ENCODE measurements at places on chromosomes 2 and 18. TPM values are rescaled to one million over a fixed set of nuclear protein-coding genes. Genes with fewer than 3 reads are reported as not detected.

- H3K36me3 ChIP-seq, result no peaks in the 10 kb centered on the region
- no peak overlapping the region for H3K27ac ChIP-seq
- H3K27me3 ChIP-seq, result peaks cover 31% of the 10 kb centered on the region
Measured at GRCh38 chr2:20012032-20012281, 511 bp downstream of the MATN3 start.

GRCh38 chr2:190831941-190832340 is 48.7 kb upstream of the GLS start:
- no peak overlapping the region for H3K27ac ChIP-seq
- H3K27me3 ChIP-seq, result no peaks in the 10 kb centered on the region
- H3K4me3 ChIP-seq, result no peak overlapping the region

DNA sequence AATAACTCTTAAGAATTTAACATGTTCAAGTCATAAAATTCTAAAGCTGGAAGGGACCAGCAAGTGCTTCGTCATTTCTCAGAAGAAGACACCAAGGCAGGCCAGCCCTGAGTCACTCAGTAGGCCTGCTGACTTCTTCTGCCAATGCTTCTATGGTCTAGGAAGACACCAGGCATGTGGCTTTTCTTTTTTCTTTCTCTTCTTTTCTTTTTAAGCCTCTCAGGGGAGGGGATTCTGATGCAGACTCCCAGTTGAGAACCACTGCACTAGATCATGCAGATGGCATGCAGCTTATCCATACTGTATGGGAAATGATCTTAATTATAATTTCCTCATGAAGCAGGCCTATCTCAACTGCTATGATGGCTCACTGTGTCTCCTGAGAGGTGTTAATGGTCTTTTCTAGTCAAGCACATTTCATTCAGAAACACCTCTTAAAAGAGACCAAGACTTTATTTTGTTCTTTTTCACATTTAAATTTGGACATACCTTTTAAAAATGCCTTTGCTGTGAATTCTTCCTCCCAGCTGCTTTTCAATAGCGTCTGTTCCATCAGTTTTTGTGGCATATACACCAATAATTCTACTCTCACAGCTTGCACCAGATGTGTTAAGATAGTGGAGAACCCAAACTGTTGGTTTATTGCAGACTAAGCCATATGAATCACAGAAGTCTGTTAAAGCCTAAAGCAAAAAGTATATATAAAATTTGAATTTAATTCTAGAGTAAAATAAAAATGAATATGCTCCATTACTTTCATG is 11.3 kb downstream of the KCTD18 start:
- DNase-seq, result no peak
- H3K27ac ChIP-seq, result no peak overlapping the region
- no peaks in the 10 kb centered on the region for H3K4me1 ChIP-seq
- H3K4me3 ChIP-seq, result no peak overlapping the region
- H3K27me3 ChIP-seq, result no peaks in the 10 kb centered on the region

DNA sequence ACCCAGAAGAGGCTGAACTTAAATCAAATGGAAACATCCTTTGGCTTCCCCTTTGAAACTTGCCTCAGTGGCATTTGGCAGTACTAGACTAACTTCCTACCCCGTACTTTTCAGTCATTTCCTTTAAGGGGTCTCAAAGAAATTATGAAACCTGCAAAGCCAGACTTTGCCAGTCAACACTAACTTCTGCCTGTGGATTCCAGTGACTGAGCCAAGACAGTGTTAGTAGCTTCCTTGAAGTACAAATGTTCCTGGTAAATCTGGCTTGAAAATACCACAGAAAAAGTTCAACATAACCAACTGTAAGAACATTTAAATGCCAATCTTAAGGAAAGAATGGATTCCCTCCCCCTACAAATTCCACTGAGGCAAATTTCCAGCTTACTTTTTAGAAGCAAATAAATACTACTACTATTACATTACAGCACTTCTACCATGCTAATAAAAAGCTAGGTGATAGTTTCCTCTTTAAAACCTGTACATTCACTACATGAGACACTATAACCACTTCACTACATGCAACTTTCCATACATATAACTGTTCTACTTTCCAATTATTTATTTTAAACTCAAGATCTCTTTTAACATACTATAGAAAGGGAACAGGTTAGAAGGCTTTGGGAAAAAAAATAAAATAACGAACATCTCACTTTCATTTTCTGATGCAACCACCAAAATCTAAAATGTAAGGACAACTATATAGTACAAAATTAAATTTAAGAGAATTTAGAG is 2.4 kb downstream of the PELI1 start:
- H3K27ac ChIP-seq, result peak overlapping the region; percentile 84
- H3K36me3 ChIP-seq, result no peaks in the 10 kb centered on the region
- H3K4me1 ChIP-seq, result peaks cover 19% of the 10 kb centered on the region

FAM237A gene
- not detected for total RNA-seq

TMEM87B gene
- total RNA-seq, result 18.1 TPM

DNA sequence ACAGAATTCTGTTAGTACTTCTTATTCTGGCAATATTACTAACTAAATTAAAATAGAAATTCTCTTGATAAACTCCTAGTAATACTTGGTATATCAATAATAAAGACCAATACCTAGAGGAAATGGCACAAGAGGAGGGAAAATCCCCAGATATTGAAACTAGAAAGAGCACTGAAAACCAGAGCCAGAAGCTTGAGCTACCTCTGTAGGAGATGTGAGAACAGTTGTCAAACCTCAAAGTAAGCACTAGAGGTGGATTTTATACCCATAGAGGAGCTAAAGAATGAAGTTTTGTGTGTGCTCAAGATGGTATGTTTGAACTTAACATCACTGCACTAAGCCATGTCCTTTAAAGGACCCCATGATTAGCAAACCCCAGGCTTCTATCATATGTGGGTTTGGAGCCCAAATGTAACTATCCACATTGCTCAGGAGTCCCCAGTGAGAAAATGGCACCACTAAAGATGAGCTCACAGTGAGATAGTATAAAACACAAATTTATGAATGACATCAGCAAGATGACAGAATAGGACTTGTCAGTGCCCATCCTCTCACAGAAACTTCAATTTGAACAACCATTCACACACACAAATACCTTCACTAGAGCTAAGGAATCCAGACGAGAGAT is 122.1 kb downstream of the PKP4 start:
- H3K27ac ChIP-seq, result no peak overlapping the region
- H3K4me1 ChIP-seq, result no peaks in the 10 kb centered on the region
- no peak for DNase-seq
- H3K36me3 ChIP-seq, result no peaks in the 10 kb centered on the region

ZBTB7C gene
- 0.06 TPM for total RNA-seq

COL3A1 gene
- 0.79 TPM for total RNA-seq

DNA sequence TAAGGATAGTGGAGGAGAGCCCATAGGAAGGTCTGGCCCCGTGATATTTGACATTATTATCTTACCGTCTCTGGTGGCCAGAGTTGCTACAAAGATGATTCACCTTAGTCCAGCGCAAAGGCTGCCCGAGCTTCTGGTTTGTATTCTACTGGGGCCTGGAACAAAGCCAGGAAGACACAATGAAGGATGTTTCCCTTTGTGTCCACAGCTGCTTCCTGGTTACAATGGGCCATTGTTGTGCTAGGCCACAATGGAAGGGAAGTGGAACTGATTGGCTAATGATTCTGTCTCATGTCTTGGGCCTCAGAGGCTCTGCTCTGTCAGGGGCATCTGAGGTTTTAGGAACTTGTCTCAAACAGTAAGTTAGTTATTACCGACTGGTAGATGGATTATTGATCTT is 132.2 kb downstream of the TDRD15 start:
- H3K36me3 ChIP-seq, result no peaks in the 10 kb centered on the region
- no peaks in the 10 kb centered on the region for H3K27me3 ChIP-seq
- H3K27ac ChIP-seq, result no peak overlapping the region

SLC9A4 gene
- not detected for total RNA-seq

- H3K4me1 ChIP-seq, result no peaks in the 10 kb centered on the region
- no peaks in the 10 kb centered on the region for H3K27me3 ChIP-seq
- DNase-seq, result no peak
Measured at GRCh38 chr2:98282109-98282508, 64.1 kb upstream of the CNGA3 start.

GRCh38 chr2:66689456-66690051 is 254.6 kb downstream of the MEIS1 start:
- H3K4me3 ChIP-seq, result no peak overlapping the region
- H3K36me3 ChIP-seq, result no peaks in the 10 kb centered on the region
- H3K27me3 ChIP-seq, result no peaks in the 10 kb centered on the region
- no peak for DNase-seq
- no peak overlapping the region for H3K27ac ChIP-seq
- no peaks in the 10 kb centered on the region for H3K4me1 ChIP-seq

- no peak overlapping the region for H3K4me3 ChIP-seq
- H3K27ac ChIP-seq, result no peak overlapping the region
- no peaks in the 10 kb centered on the region for H3K4me1 ChIP-seq
- no peaks in the 10 kb centered on the region for H3K27me3 ChIP-seq
Measured at GRCh38 chr18:13487237-13487636, 239.1 kb downstream of the FAM210A start.

C2orf15 gene
- 2.9 TPM for total RNA-seq

GRCh38 chr2:208062113-208062512 is 36.8 kb upstream of the PLEKHM3 start:
- H3K4me1 ChIP-seq, result no peaks in the 10 kb centered on the region
- no peak for DNase-seq
- H3K27me3 ChIP-seq, result no peaks in the 10 kb centered on the region
- no peak overlapping the region for H3K4me3 ChIP-seq

DNA sequence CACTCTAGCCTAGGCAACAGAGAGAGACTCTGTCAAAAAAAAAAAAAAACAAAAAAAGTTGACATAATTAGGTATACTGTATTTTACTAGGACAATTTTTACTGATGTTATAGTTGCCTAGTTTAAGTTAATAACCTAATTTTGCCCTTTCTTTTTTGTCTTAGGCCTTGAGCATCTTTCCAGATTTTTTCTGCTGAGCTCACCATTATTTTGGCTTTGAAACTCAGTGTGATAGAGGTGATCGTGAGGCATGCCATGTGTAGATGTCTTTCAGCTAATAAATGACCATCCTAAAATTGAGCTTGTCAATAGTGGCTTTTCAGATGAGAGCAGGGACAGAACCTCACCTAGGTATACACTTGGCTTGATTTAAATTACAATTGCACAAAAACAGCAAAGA is 47.4 kb downstream of the RPRM start:
- H3K4me1 ChIP-seq, result no peaks in the 10 kb centered on the region
- H3K4me3 ChIP-seq, result no peak overlapping the region
- no peaks in the 10 kb centered on the region for H3K27me3 ChIP-seq
- no peaks in the 10 kb centered on the region for H3K36me3 ChIP-seq
- H3K27ac ChIP-seq, result no peak overlapping the region
- DNase-seq, result no peak

PAIP2B gene
- total RNA-seq, result 8.5 TPM

DNA sequence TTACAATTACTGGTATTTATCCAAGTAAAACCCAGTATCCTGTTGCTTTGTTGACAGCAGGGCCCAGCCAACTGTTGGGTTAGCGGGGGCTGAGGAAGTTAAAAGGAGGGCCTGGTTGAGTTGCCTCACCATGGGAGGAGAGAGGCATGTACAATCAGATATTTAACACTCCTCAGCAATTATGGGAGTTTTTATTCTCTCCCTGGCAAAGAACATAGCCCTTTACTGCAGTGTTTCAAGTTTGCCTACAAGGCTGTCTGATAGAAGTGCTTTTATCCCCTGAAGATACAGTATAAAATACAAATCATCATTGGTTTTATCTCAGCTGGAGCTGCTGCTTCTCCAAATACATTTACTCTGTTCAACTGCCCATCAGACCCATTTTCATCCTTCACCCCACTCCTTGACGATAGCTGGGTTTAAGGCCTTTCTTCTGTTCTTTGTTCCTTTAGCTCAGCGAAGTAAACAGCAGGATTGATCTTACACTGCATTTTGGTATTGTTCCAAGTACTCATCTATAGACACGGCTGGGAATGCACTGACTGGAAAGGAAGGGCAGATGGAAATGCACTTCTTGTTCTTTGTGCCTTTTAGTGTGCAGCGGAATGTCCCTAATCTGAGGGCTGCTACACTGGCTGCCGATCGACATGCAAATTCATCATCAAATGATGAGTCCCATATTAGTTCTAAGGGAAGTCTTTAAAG is 402.5 kb upstream of the SPRED2 start:
- no peaks in the 10 kb centered on the region for H3K4me1 ChIP-seq
- H3K4me3 ChIP-seq, result no peak overlapping the region
- H3K27ac ChIP-seq, result no peak overlapping the region
- H3K36me3 ChIP-seq, result no peaks in the 10 kb centered on the region

- no peaks in the 10 kb centered on the region for H3K4me1 ChIP-seq
- H3K27ac ChIP-seq, result no peak overlapping the region
- no peaks in the 10 kb centered on the region for H3K36me3 ChIP-seq
Measured at GRCh38 chr2:176612736-176613135, 343.5 kb downstream of the MTX2 start.

DNA sequence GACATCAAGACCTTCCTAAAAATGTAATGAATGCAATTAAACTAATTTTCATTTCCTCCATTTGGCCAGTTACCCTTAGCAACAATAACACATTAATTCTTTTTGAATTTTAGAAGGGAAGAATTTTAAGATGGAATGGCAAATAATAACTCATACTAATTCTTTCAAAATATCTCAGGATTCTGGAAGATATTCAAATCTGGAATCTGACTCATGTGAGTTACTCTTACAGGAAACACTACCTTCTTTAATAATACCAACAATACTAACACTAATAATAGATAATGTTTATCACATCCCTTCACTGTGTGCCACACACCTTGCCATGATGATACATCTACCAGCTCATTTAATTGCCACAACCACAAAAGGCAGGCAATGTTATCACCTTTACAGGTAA is 46.4 kb downstream of the ZNF521 start:
- no peaks in the 10 kb centered on the region for H3K4me1 ChIP-seq
- no peaks in the 10 kb centered on the region for H3K36me3 ChIP-seq
- no peak for DNase-seq

DNA sequence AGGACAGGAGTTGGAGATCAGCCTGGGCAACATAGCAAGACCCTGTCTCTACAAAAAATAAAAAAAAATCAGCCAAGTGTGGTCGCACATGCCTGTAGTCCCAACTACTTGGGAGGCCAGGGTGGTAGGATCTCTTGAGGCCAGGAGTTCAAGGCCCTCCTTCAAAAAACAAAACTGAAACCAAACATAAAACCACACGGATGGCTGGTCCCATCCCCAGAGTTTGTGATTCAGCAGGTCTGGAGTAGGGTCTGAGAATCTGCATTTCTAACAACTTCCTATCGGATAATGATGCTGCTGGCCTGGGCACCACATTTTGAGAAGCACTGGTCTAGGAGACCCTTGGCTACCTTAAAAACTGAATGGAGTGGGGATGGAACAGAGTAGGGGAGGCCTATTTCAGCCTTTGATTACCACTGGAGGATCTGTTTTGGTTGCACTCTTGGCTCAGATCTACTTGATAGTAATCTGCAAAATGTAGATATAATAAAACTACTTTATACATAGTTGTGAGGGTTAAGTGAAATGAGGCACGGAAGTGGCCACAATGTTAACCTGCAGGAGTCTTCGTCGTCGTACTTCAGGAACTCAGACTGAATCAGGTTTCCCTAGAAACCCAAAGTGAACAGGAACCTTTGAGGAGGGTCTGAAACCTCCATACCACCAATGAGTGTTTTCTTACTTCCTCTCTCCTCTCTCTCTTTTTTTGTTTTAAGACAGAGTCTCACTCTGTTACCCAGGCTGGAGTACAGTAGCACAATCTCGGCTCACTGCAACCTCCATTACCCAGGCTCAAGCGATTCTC is 25.5 kb upstream of the NFE2L2 start:
- no peaks in the 10 kb centered on the region for H3K36me3 ChIP-seq
- peaks cover 12% of the 10 kb centered on the region for H3K4me1 ChIP-seq
- H3K27me3 ChIP-seq, result no peaks in the 10 kb centered on the region
- H3K4me3 ChIP-seq, result no peak overlapping the region
- no peak for DNase-seq
